Ovary (tissue), 10 donors: ENCODE measurements at places on chromosomes 12 and 14.

DNA sequence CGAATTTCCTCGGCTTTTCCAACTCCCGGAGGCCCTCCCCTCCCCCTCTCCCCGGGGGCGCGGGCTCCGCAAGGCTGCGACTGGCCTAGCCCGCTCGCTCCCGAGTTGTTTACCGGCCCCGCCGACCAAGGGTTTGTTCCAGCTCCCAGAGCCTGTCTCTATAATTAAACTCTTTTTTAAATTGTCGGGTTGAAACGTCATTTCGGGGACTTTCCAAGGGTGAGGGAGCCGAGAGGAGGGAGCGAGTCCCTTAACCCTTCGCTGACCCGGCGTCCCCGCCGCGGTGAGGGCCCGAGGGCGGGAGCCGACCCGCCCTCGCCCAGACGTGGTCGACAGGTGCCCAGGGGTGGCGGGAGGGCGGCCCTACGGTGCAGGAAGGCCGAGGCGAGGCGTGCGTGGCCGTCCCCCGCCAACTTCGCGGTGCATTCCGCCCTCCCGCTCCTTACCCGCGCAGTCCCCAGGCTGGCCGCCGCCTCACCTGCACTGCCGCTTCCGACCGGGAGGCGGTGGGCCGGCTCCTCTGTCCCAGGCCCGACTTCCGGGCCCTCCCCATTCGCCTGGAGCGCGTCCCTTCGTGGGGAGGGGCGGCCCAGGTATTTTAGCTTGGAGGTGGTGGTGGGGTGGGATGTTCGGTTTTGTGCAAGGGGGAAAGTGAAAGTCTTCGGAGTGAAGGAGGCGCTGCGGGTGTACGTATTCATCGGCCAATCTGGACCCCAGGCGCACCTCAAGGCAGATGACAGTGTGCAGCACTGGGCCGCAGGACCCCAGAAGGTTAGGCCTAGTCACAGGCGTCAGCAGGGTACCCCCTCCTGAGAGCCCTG lies 2.9 kb upstream of the ZFP36L1 start:
- H3K4me1 ChIP-seq = peaks cover 5% of the 10 kb centered on the region
- peak overlapping the region; percentile 85 for H3K4me3 ChIP-seq
- no peaks in the 10 kb centered on the region for H3K36me3 ChIP-seq
- peak; percentile 90 for DNase-seq
- H3K27me3 ChIP-seq = no peaks in the 10 kb centered on the region
- peak overlapping the region; percentile 98 for H3K27ac ChIP-seq

DNA sequence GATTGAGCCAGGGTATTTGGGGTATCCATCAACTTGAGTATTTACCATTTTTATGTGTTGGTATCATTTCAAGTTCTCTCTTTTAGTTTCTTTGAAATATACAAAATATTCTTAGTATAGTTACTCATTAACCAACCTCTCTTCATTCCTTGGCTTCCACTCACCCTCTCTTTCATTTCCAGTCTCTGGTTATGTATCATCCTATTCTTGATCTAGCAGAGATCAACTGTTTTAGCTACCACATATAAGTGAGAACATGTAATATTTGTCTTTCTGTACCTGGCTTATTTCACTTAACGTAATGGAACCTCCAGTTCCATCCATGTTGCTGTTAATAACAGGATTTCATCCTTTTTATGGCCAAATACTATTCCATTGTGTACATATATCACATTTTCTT lies 86.9 kb downstream of the DACT1 start:
- H3K27me3 ChIP-seq = no peaks in the 10 kb centered on the region
- no peak for DNase-seq
- H3K4me3 ChIP-seq = no peak overlapping the region
- H3K36me3 ChIP-seq = no peaks in the 10 kb centered on the region

DNA sequence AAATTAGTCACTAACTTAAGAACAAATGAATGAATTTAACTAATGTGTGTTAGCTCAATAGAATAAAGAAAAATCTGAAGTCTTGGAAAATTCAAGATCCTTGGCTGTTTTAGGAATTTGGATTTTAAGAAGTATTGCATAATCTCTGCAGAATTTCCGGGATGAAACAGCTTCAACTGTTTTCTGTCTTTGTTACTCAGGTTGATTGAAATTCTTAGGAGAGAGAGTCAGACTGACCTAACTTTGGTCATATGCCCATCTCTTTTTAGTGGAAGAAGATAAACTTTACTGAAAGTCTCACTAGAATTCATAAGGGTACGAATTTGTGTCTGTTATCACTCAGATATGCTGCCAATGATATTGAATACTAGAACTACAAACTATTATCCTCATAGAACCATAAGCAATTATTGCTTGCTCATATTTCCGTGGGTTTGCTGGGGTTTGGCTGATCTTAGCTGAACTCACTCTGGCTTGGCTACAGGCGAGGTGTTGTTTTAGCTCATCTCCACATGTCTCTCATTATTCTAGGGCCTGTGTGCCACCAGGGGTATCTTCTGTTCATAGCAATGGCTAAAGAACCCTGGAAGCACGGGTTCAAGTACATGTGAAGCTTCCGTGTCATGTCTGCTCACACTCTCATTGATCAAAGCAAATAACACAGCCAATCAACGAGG lies 257.4 kb upstream of the NOVA1 start:
- H3K4me3 ChIP-seq = no peak overlapping the region
- H3K36me3 ChIP-seq = no peaks in the 10 kb centered on the region
- peaks cover 5% of the 10 kb centered on the region for H3K4me1 ChIP-seq

- H3K4me3 ChIP-seq = no peak overlapping the region
- DNase-seq = no peak
- H3K27me3 ChIP-seq = no peaks in the 10 kb centered on the region
- no peak overlapping the region for H3K27ac ChIP-seq
Observed at GRCh38 chr12:20631711-20632110, 63.4 kb upstream of the SLCO1C1 start.

- no peak for DNase-seq
- H3K4me1 ChIP-seq = no peaks in the 10 kb centered on the region
- no peaks in the 10 kb centered on the region for H3K36me3 ChIP-seq
- no peaks in the 10 kb centered on the region for H3K27me3 ChIP-seq
Observed at GRCh38 chr12:13028825-13029570, 15.2 kb upstream of the FAM234B start.
